Omental fat pad (tissue), 4 donors: ENCODE measurements at places on chromosomes 7 and 10.

DNA sequence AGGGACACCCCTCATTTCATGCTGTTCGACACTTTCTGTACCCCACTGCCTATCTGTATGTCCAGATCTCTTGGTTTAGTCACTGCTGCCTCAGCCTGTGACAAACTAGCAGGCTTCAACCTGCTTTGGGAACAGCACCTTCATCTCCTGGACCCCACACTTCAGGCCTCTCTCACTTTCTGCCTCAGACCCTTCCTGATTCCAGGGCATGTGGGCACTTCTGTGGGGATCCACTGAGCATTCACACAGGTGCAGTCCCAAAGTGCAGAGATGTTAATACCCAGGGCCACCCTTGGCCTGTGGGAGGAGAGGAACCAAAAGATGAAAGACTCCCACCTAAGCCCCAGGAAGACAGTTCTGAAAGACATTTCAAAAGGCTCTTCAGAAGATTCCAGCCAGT is 29.4 kb upstream of the C10orf71 start:
- DNase-seq: no peak

DNA sequence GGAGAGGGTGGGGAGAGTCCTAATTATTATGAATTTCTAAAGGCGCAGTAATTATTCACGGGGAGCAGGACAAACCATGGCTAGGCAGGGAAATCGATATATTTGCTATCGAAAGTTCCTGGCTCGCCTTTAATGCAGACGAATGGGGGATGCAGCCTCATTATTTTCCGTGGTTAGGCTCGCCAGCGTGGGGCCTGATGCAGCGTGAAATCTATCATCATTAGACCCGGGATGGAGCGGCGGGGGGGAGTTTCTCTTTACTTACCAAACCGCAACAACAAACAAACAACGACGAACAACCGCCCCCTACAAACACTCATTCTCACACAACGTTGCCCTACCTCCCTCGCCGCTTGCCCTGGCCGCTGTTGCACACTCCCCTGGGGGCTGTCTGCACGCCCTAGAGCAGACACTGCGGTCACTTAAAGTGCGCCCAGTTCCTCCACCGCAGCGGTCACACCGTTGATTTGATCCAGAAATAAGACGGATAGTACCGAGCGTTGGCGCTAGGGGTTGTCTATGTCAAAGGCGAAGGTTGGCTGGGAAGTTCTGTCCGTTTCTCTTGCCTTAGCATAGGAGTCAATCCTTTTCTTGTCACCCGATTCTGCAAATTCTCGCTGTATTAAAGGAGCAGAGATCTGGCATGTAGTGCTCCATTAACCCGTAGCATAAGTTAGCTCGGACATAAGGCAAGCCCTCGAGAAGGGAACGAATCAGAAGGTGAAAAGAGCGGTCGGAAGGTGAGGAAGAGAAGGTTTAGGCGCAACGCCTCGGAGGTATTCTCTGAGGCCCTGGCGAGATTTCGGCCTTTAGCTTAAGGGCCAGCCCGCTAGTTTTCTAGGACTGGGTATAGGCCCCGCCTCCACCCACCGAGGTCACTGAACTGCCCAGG is 10.4 kb downstream of the NXPH1 start:
- no peak for DNase-seq

DNA sequence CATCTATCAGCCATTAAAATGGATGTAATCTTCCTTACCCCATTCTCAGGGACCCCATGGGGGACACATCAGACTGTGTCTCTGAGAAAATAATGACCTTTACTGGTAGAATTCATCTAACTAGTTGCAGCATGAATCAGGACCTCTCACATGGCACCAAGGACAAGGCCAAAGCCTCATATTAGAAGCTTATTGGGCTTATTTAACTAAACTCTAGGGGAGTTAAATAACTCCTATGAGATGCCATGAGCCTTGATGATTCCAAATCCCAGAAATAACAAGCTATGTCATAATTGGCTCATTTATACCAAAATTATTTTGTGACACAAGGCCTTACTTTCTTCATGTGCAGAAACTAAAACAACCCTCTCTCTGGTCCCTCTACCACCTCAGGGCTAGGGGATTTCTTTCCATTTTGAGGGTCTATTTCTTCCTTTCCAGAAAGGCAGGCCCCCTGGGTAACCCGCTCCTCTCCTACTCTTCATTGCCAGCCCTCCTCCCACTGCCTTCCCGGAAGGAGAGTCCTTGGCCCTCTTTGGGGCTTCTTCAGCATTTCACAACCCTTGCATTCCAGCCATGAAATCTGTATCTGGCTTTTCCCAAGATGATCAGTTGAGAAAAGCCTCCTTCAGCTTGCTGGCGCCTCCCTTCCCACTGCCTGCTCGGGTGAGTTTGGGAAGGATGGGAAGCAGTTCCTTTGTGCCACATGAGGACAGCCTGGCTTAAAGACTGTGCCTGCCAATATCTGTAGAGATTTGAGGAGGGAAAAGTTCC is 41.8 kb upstream of the TRIM8 start:
- no peak for DNase-seq

GRCh38 chr7:12833829-12834228 is 146.4 kb downstream of the ARL4A start:
- no peak for DNase-seq

GRCh38 chr7:946256-946996 is 8.1 kb downstream of the ADAP1 start:
- no peak for DNase-seq

DNA sequence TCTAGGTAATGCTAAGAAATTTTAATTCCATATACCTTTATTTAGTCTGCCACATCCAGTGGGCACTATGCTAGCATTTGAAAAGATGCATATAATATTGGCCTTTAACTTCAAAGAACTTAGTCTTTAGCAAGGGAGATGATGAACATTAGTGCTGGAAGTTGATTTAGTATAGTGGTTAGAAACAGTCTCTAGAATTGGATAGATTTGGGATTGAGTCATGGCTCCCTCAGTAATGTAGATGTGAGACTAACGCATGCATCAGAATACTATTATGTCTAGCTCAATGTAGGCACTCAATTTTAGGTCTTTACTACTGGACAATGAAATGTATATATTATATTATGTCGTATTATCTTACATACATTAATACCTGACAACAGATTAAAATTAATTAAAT is 5.8 kb downstream of the DKK1 start:
- no peak for DNase-seq

DNA sequence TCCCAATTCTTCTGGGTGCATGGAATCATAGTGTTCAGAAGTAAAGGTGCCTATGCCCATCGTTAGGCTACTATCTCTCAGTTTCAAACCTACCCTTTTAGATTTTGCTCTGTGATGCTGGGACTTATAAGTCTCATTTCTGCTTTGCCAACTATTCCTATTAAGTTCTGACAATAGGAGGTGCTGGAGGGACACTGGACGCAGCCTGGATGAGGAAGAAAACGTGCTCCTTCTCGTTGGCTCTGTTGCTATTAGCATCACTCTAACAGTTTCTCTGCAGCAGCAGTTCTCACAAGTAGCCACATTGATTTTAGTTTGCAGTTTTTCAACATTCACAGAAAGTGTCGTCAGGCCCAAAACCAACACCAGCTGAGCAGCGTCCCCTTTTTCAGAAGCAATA is 72.4 kb downstream of the ABCC2 start:
- DNase-seq: no peak

- no peak for DNase-seq
Observed at GRCh38 chr10:89793649-89794254, 92.4 kb downstream of the KIF20B start.

DNA sequence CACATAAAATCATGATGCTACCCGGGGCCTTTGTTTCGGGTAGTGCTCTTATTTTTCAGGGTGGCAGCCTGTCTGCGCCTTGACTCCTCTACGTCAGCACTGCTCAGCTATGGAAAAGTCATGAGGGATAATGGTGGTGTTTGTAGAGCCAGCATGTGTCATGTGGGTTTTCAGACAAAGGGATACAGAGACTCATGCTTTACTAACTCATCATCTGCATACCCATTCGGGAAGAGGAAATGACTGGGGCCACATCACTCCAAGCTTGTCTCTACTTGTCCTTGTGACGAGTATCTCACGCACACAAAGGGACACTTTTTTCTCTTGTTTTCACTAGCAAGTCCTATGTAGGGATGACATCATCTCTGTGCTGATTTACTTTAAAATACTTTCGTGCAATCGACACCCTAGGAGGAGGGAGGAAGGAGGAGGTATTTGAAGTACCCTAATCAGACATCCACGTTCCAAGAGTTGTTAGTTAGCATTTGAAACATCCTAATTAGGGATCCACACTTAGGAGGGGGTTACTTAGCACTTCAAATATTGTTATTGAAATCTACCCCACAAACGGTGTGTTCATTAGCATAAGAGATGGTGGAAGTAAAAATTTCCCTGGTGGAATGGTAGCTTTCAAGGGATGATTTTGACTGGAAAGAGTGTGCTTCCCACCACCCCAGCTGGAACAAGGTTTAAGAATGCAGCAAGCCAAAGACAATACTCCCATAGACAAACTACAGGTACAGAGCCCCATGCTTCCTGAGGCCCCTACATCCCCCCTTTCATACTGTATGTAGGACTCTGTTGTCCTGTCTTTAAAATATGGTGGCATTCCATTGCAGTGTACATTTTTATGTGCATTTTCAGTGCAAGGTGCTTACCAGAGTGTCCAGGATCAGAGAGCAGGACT is 52.0 kb downstream of the THNSL1 start:
- no peak for DNase-seq

DNA sequence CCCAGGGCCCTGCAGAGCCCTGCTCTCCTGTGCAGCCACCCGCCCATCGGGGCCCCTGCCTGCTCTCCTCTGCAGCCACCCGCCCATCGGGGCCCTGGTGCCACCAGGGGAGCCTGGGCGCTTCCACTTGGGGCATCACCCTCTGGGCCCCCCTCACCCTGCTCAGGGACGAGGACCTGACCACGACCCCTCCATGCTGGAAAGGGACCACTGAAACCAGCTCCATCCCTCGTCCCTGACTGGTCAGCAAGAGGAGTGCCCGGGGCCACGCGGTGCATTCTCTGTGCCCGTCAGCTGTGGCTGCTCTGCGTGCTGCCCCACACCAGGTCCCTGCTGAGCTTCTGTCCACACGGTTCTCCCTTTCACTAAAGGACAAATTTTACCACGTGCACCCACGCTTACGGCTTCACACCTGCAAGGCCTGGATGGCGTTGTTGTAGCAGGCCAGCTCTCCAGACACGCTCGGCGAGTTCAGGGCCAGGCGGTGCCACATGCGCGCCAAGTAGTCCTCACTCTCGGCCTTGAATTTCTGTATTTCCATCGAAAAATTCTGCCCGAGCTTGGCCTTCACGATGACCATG is 57.6 kb downstream of the CFAP46 start:
- no peak for DNase-seq

- no peak for DNase-seq
Observed at GRCh38 chr7:95718577-95719410, 53.6 kb upstream of the DYNC1I1 start.

DNA sequence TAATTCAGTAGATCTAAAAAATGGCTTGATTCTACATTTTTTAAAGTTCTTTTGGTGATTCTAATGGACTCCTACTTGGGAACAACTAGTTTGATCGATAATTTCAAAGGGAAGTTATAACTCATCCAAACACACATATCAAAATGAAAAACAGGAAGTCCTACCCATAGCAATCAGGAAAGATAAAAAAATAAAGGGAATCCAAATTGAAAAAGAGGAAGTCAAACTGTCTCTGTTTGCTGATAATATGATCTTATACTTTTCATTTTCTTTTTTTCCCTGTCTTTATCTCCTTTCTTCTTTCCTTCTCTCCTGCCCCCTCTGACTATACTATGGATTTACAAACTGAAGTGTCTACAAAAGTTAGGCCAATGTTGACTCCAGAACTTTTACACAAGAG is 118.8 kb downstream of the IQUB start:
- no peak for DNase-seq

DNA sequence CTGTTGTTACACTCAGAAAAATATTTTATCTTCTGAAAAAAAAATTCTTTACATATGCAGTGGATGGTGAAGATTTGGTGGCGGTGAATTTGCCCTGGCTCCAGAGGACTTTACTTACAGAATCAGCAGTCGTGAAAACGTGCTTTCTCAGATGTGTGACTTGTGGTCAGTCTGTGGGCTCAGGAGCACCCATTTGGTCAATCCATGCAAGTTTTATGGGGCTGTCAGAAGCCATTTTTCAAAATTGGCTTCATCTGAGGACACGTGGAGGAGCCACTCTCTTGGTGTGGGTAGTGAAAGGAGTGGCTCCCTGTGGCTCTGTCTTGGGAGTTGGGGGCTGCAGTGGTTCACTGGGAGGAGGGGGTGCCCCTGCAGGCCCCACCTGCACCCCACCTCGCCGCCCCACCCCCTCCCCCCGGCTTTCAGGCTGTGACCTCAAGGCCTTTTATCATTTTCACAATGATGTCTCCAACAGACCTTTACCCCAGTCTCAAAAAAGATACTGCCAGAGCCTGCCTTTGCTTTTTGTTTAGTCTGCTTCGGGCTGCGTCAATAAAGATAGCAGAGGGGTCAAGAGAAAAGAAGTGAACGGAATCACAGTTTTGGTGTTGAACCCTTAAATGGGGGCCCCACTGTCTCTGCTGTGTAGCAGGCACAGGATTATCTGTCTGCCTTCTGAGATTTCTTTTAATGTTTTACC is 137.4 kb downstream of the MGMT start:
- no peak for DNase-seq

GRCh38 chr7:101106386-101106785 is 20.5 kb upstream of the SERPINE1 start:
- no peak for DNase-seq

- DNase-seq: no peak
Observed at GRCh38 chr10:62924344-62924748, 108.2 kb upstream of the EGR2 start.

- DNase-seq: no peak
Observed at GRCh38 chr10:28663576-28664368, 13.5 kb upstream of the BAMBI start.

- DNase-seq: no peak
Observed at GRCh38 chr7:43952028-43952427, 25.8 kb downstream of the UBE2D4 start.

DNA sequence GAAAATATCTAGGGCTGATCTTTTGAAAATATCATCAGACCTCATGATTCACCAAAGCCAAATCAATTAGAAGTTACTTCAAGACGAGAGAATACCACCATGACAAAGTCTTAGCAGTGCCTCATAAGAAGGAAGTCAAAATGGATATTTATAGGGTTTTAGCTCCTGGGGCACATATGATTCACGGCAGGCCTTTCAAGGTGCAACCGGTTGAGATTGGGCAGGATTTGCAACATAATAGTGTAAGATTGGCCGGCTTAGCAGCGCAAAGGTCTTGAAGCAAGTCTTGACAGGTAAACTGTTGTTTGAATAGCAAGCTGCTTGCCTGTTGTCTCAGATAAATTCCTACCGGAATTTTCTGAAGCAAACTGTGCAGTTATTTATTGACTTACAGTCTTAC is 17.5 kb downstream of the ADRB1 start:
- DNase-seq: no peak

DNA sequence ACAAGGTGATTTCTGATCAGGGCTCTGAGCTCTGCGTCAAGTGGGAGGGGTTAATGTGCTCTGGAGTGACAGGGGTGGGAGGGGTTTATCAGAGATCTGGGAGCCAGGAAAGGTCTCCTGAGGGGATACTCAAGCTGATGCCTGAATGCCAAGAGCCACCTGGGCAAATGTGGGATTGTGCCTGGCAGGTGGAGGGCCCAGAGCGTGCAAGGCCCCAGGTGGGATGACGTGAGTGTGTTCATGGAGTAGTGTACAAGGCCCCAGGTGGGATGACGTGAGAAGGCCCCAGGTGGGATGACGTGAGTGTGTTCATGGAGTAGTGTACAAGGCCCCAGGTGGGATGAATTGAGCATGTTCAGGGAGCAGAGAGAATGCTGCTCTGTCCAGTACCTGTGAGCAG is 610.3 kb downstream of the PTPRN2 start:
- DNase-seq: no peak
